ENCODE measurements at places on chromosomes 6 and 20.

DNA sequence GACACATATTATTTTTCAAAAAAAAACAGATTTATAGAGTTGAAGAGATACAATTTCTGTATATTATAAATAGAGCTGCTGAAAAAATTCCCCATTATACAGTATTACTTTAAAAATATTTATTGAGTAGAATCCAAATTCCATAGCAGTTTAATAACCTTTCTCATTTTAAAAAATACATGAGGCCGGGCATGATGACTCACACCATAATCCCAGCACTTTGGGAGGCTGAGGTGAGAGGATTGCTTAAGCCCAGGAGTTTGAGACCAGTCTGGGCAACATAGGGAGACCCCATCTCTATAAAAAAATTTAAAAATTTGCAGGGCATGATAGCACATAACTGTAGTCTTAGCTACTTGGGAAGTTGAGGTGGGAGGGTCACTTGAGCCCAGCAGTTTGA is 13.0 kb downstream of the ATRN start:
- no peak for DNase-seq

DNA sequence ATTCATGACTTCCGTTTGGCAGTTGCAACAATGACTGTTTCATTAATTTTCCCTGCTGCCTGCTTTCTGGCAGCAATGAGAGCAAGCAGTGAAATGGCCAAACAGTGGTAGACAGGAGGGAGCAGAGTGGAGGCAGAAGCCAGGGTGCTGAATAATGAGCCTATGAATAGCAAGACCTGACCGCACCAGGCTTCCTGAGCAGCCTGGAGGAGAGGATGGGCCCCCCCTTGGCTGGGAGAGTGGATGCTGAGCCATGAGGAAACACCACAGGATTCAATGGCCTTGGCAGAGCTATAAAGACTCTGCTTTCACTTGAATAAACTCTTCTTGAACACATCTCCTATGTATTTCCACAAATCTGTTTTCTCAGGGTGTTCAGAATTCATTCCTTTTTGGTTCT is 68.1 kb upstream of the SNRPB2 start:
- DNase-seq = no peak

DNA sequence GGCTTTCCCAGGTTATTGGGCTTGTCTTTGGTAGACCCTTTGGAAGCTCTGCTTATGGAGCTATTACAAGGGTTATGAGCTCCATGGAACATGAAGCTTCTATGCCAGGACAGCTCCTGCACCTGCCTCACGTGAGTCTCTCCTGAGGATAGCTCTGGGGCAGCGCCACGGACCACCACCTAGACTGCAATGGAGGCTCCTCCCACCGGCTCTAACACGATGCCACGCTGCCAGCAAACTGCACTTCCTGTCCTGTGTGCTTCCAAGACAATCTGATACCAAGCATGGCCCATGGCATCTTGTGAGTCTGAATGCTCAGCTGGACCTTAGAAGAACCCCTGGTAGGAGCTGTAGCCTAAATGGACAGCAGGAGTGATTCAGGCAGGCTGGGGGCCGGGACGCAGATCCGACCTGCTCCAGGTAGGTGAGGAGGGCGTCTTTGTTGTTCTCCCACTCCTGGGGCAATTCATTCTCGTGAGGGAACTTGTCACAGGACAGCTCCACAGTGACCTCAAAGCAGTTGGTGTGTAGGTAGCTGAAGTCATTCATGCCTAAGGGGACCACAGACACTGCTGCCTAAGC is 5.5 kb downstream of the CPXM1 start:
- no peak for DNase-seq

- no peak for DNase-seq
Observed at GRCh38 chr6:89597988-89598387, 40.6 kb downstream of the LYRM2 start.

Data from H1 (cell line).